ENCODE measurements at places on chromosomes 12 and 14. TPM values are rescaled to one million over a fixed set of nuclear protein-coding genes. Genes with fewer than 3 reads are reported as not detected.

Gene NRL
- total RNA-seq, result 2.6 TPM

Gene KERA
- not detected for total RNA-seq

GRCh38 chr14:104680806-104681688, 8.4 kb upstream of the INF2 start:
- no peak overlapping the region for H3K4me3 ChIP-seq
- peaks cover 18% of the 10 kb centered on the region for H3K4me1 ChIP-seq
- no peaks in the 10 kb centered on the region for H3K36me3 ChIP-seq
- H3K27me3 ChIP-seq, result peaks cover 5% of the 10 kb centered on the region
- DNase-seq, result no peak

DNA sequence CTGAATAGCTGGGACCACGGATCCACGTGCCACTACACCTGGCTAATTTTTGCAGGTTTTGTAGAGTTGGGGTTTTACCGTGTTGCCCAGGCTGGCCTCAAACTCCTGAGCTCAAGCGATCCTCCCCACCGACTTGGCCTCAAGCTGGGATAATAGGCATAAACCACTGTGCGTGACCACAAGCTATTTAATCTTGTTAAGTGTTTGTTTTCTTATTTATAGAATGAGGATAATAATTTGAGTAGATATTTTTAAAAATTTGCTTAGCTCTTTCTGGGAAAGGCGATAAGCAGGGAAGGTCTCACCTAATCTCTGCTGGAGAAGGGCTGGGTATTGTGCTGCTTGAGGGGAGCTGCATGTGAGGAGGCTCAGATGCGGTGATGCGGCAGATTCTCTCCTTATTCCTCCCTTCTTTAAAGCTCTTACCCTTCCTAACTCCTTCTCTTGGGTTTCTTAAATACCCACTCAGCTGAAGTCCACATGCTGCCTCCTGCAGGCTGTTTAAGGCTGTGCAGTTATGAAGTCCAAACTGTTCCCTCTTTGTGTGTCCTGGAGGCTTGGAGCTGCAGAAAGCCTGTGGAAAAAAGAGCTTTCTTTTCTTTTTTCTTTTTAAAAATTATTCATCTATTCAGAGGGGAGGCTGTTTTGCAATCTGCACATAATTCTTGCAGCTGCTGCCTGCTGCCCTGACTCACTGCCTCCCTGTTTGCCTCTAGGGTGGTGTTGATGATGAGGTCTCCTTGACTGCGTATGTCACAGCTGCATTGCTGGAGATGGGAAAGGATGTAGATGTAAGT, 37.9 kb downstream of the A2ML1 start:
- H3K27me3 ChIP-seq, result peaks cover 12% of the 10 kb centered on the region
- no peak overlapping the region for H3K4me3 ChIP-seq
- DNase-seq, result no peak
- H3K27ac ChIP-seq, result no peak overlapping the region
- no peaks in the 10 kb centered on the region for H3K36me3 ChIP-seq
